ENCODE measurements at places on chromosomes 11 and 22.

- DNase-seq: no peak
Observed at GRCh38 chr22:36192542-36192941, 9.1 kb downstream of the APOL4 start.

GRCh38 chr11:105589346-105589745 is 20.5 kb upstream of the GRIA4 start:
- no peak for DNase-seq

DNA sequence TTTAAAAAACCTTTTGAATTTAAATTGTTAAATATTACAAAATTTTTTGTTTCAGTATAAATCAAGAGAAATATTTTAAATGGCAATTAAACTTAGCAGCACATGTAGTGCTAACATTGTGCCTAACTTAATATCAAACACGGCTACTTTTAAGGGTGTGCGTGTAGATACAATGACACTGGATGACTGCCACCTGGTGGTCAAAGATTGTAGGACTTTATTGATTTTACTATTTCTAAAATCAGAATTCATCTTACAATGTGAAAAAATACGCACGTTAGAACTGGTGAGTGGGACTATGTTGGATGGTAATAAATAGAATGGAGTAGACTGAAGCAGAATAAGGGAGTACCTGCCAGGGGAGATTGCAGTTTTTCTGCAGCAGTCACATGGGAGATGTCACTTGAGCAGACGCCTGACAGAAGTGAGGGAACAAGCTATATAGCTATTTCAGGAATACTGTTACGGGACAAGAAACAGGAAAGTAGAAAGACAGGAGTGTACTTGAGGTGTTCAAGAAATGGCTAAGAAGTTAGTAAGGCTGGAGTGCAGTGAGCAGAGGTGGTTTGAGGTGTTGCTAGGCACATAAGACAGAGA is 52.9 kb downstream of the UVRAG start:
- no peak for DNase-seq

DNA sequence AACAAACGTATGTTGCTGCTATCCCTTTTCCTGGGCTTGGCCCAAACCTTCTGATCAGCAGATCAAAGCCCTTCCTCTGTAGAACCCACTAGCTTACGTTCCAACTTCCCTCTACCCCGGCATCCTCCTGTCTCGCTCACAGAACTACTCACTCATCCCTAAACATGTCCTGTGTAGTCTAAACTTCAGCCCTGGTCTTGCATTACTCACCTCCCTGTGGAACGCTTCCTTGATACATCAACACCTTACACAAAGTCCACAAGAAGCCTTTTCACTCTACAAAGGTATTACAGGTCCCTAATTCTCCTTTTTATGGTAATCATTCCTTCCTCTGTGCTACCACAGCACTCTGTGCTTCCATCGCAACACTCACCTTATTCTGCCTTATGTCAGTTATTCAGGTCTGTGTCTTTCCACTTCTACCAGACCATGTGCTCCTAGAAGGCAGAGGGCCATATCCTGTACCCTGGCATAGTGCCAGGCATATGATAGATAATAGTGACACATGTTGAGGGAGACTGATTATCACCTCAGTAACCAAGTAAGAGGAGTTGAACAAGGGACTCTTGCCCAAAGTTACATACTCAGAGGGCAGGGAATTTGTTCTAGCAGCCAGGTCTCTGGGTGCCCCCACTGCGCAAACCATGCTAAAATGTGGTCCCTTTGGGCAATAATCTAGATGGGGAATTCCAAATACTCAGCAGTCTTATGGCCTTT is 41.6 kb downstream of the USP35 start:
- DNase-seq: no peak

GRCh38 chr11:1863352-1864216 is 10.7 kb downstream of the LSP1 start:
- no peak for DNase-seq

DNA sequence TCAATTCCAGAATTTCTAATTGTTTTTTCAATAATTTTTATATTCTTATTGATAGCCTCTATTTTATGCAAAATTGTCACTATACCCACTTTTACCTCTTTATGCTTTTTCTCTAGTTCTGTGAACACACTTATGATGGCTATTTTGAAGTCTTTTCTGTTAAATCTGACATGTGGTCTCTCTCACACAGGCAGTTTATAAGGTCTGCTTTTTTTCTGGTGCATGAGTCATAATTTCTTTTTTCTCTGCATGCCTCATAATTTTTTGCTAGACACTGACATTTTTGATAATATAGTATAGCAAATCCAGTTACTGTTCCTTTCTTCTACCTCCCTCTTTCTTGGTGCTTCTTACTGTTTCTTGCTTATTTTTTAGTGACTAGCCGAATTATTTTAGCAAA is 36.0 kb downstream of the ZBTB44 start:
- no peak for DNase-seq

DNA sequence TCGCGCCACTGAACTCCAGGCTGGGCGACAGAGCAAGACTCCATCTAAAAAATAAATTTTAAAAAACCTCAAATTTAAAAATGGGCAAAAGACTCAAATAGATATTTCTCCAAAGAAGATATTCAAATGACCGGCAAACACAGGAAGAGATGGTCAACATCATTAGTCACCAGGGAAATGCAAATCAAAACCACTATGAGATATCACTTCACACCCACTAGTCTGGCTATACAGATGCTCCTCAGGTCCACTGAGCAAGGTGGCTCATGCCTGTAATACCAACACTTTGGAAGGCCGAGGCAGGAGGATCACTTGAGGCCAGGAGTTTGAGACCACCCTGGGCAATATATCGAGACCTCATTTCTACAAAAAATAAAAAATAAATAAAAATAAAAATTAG is 43.3 kb upstream of the SLC35C1 start:
- no peak for DNase-seq

GRCh38 chr11:101574886-101575285 is 8.9 kb downstream of the TRPC6 start:
- no peak for DNase-seq

DNA sequence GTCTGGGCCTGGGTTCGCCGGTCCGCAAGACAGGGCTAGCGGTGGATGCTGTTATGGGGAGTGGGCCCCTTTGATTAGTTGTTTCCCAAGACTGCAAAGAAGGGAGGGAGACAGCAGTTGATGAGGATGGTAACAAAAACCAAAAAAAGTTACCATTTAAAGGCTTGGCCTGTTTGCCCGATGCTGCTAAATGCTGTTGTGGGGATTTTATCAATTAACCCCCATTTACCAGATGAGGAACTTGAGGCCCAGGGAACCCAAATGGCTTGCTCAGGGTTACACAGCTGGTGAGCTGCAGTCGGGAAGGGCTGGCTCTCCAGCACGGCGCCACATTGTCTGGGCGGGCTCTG is 3.4 kb downstream of the TRPT1 start:
- no peak for DNase-seq

GRCh38 chr11:98053851-98054250 is 966.9 kb upstream of the CNTN5 start:
- no peak for DNase-seq

DNA sequence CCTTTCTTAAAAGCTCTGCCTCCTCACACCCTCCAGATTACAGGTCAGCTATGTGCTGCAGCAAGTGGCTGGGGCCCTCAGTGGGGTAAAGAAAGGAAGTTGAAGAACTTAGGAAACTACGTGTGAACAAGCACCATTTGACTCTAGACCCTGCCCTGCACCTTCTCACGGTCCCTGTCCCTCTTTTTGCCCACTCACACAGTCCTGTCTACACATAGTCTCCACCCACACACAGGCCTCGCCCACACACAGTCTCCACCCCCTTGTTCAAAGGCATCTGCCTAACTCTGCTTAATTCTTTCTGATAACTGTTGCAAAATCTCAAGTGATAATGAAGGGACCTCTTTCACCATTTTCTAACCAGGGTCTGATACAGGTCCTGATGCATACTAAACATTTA is 59.0 kb downstream of the TMPRSS5 start:
- DNase-seq: no peak

GRCh38 chr11:133204158-133204557 is 328.1 kb downstream of the OPCML start:
- DNase-seq: no peak

- DNase-seq: no peak
Observed at GRCh38 chr11:75606099-75606498, 44.0 kb downstream of the SERPINH1 start.

DNA sequence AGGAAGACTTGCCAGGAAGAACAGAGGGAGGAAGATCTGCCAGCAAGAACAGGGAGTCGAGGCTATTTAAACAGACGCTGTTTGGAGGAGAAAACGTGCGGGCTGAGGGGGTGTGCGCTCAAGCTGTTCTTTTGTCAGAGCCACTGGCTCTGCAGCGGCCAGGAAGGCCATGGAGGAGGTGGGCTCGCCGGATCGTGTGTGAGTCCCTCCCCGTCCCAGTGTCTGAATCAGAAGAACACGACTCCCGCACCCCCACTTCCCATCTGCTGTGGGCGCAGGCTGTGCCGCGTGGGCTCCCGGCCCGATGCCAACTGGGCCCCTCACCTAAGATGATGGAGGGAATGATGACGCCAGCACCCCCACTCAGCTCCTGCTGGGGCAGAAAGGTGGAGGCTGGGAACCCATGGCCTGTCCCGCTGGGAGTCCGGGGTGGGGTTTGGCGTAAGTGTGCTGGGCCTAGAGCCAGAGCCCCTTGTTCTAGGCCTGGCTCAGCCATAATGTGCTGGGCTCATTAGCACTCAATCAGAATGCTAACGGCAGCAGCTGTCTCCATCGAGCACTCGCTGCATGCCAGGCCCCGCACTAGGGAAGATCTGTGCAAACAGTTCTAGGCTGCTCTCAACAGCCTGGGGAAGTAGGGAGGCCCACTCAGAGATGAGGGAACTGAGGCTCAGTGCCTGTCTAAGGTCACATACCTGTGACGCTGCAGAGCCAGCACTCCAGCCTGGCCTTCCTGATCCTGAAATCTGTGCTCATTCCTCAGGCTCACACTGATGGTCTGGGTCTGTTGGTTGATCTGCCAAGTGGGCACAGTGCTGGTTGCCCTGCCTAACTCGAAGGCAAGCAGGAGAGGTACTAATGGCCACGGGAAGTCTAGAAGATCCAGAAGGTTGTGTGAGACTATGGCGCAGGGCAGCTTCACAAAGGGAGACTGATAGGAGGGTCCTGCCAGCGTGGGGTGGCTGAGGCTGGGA is 11.5 kb downstream of the NPTXR start:
- no peak for DNase-seq

All from stimulated activated CD8-positive, alpha-beta memory T cell treated with anti-CD3 and anti-CD28 coated beads, Interleukin-2, amount 100 ng/mL, for 48 hours (primary cell).